ENCODE measurements at places on chromosomes 2 and 18.

- DNase-seq = no peak
Observed at GRCh38 chr2:73821669-73822068, 7.1 kb upstream of the STAMBP start.

DNA sequence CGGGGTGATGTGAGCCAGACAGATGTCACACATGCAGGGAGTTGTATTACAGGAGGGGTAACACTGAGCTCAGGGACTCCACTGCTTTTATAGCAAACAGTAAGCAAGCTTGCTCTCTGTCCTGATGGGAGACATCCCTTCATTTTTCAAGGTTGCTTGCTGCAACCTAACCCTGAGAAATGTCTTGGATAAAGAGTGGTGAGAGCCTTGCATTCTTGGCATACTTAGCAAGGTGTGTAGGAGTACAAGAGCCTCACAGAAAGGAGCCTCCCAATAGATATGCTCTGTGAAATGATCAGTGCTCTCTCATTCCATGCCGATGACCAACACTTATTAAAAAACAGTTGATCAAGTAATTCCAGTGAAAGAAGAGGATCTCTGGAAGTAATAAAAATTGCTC, 8.1 kb downstream of the PFN4 start:
- DNase-seq = no peak

DNA sequence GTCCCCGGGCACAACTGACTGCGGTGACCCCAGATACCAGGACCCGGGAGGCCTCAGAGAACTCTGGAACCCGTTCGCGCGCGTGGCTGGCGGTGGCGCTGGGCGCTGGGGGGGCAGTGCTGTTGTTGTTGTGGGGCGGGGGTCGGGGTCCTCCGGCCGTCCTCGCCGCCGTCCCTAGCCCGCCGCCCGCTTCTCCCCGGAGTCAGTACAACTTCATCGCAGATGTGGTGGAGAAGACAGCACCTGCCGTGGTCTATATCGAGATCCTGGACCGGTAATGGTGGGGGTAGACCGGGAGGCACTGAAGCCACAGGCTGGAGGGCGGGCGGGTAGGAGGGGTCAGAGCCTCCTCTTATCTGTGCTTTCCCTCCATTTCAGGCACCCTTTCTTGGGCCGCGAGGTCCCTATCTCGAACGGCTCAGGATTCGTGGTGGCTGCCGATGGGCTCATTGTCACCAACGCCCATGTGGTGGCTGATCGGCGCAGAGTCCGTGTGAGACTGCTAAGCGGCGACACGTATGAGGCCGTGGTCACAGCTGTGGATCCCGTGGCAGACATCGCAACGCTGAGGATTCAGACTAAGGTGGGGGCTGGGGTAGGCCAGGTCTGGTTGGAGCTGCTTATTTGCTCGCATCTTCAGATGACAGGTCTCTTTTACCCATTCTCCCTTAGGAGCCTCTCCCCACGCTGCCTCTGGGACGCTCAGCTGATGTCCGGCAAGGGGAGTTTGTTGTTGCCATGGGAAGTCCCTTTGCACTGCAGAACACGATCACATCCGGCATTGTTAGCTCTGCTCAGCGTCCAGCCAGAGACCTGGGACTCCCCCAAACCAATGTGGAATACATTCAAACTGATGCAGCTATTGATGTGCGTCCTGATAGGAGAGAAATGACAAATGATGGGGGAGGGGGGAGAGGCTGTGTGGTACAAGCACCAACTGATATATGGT, 780 bp downstream of the HTRA2 start:
- DNase-seq = peak; percentile 67

- no peak for DNase-seq
Observed at GRCh38 chr2:34093790-34094189, 494.7 kb upstream of the FAM98A start.

- DNase-seq = peak; percentile 40
Observed at GRCh38 chr18:57533006-57533867, 53.3 kb downstream of the FECH start.

- no peak for DNase-seq
Observed at GRCh38 chr2:193505620-193506019, 1310.9 kb upstream of the TMEFF2 start.

DNA sequence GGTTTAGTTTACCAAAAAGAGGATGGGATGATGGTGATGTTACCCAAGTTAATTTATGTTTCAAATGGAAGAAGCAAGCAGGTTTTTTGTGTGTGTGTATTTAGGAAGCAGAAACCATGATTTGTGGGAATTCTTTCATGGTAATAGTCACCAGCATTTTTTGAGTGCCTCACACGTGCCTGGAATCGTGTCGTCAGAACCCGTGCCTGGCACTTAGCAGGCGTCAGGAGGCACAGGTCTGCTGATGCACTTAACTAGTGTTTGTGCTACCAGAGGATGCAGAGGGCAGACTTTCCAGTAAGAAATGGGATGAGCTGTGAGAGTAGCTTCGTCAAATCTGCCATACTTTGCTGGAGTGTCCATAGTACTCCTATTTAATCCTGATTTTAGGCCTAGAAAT, 41.1 kb downstream of the LYPD6 start:
- DNase-seq = no peak

DNA sequence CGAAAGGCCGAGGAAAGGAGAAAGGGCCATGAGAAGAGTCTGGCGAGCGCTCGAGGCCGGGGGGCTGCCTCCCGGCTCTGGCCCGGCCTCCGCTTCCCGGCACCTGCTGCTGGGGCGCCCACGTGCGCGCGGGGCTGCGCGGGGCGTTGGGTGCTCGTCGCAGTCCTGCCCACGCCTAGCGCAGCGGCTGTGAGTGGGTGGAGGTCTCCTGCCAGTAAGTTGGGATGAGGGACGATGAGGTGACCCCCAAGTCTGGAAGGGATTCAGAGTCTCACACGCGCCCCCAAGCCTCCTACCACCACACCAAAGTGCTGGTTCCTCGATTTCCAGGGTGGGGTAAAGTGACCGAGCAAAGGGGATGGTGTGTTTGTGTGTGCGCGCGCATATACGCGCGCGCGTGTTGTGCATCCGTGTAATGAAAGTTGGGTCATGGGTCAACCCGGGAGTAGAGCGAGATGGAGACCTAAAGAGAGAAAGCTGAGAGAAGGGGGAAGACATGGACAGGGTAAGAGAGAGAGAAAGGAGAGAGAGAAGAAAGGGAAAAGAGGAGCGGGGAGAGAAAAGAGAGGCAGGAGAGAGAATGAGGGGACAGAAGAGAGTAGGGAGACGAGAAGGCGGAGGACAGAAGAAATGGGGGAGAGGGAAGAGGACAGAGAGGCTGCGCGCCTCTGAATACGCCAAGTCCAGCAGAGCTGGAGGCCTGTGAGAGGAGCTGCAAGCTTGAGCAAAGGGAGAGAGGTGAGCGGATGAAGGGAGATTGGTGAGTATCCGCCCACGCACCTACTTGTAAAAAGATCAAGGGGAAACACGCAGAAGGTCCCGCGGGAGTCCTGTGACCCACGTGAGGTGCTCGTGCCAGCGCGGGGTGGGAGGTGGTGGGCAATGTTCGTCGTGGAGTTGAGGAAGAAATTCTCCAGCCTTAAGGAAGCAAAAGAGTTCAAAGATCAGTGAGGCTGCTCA, 1.7 kb upstream of the NETO1 start:
- DNase-seq = peak; percentile 15

Data from femur (tissue), 1 donor.